Hematopoietic multipotent progenitor cell treated with erythropoietin and hydrocortisone succinate and interleukin-3 and kit ligand, for 8 days (in vitro differentiated cells): ENCODE measurements at places on chromosomes 5 and 9.
A peak's percentile ranks its signal among the peaks of the same experiment; 100 is the strongest.

GRCh38 chr9:86842573-86842972, 104.7 kb downstream of the GAS1 start:
- no peak for DNase-seq

- no peak for DNase-seq
Observed at GRCh38 chr9:90469865-90470387, 172.7 kb downstream of the DIRAS2 start.

GRCh38 chr9:132590318-132591182, 8.1 kb downstream of the BARHL1 start:
- DNase-seq, result no peak

- DNase-seq, result no peak
Observed at GRCh38 chr9:113425072-113425471, 14.5 kb downstream of the C9orf43 start.

GRCh38 chr5:61082516-61083280, 79.6 kb downstream of the SMIM15 start:
- no peak for DNase-seq

DNA sequence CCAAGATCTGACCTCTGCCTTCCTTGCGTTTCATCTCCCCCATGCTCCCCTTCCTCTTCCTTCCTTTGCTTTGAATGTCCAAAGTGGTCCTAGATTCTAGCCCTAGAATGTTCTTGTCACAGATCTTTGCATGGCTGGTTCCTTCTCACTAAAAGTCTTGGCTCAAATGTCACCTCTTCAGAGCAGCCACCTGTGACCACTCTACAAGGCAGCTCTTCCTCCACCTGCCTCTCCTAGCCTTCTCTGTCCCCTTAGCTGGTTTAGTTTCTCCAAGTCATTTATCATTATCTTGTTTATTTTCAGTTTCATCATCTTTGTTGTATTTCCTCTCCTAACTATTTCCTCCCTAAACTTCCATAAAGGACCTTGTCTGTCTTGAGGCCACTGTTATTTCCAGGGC, 7.1 kb upstream of the OCLN start:
- no peak for DNase-seq

- DNase-seq, result no peak
Observed at GRCh38 chr5:13941468-13941867, 3.0 kb downstream of the DNAH5 start.

- no peak for DNase-seq
Observed at GRCh38 chr5:59040804-59041201, 457.9 kb downstream of the RAB3C start.

GRCh38 chr5:103208460-103208859, 50.1 kb upstream of the MACIR start:
- DNase-seq, result no peak

- no peak for DNase-seq
Observed at GRCh38 chr5:64767959-64768357, 533 bp downstream of the SREK1IP1 start.

DNA sequence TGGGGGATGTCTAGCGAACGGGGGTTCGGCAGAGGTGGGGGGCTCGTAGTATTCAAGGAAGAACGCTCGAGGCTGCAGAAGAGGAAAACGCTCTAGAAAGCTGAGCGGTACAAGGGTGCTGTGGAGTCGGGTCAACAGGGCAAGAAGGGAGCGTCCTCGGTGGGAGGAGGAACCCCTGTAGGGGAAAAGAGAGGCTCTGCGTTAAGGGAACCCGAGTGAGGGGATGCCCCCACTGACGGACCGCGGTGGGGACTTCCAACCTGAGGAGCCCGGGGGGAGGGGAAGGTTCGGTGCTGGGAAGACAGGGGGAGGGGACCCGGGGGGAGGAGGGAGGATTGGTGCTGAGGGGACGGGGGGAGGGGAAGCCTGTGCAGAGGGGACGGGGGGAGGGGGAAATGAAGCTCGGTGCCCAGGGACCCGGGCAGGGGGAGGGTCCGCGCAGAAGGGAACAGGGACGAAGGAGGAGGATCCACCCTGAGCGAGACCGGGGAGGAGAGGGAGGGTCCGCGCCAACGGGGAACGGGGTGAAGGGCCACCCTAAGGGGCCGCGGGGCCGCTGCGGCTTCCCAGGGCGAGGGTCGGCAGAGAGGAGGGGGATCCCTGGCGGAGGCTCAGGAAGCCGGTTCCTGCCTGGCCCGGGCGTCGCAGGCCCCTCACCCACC, 621 bp downstream of the NR6A1 start:
- DNase-seq, result no peak

DNA sequence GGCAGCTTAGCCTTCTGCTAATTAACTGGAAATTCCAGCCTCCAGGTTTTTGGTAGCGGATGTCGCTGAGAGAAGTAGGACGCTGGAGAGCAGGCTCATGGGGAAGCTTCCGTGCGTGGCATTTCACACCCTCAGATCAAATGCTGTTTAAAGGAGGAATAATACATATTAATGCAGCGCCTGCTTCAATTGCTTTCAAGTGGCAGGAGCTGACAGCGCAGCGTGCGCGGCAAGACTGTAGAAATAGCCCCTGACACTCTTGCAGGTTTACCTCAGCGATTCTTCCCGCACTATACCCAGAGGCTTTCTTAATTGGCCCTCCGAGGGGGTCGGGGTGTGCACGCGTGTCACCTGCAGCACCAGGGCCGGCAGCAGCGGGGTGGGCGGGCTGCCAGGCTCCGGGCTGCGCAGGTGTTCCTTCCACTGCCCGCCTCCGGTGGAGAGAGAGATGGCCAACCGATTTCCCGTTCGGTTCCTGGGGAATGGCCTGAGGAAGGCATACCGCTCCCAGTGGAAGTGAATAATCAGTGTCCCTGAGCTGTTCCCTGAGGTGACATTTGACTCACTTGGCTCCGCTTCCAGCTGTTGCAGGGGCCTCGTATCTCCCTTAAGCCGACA, 427.9 kb downstream of the KCTD16 start:
- no peak for DNase-seq

- DNase-seq, result peak; percentile 29
Observed at GRCh38 chr5:142017832-142018427, 5.1 kb upstream of the GNPDA1 start.

DNA sequence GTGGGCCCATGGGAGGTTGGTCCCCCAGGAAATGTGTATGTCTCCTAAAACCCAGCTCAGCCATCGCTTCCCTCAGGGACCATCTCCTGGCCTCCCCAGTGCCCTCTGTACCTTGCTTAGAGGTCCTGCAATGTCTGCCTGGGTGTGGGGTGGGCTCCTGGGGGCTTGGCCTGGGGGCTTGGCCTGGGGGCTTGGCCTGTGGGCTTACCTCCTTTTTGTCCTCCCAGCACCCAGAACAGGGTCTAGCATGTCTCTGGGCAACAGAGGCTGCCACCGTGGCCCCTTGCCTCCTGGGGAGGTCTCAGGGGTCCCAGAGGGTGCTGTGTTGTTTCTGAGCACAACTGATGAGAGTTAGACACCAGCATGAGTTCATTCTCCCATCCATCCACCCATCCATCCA, 10.7 kb upstream of the VAV2 start:
- no peak for DNase-seq

DNA sequence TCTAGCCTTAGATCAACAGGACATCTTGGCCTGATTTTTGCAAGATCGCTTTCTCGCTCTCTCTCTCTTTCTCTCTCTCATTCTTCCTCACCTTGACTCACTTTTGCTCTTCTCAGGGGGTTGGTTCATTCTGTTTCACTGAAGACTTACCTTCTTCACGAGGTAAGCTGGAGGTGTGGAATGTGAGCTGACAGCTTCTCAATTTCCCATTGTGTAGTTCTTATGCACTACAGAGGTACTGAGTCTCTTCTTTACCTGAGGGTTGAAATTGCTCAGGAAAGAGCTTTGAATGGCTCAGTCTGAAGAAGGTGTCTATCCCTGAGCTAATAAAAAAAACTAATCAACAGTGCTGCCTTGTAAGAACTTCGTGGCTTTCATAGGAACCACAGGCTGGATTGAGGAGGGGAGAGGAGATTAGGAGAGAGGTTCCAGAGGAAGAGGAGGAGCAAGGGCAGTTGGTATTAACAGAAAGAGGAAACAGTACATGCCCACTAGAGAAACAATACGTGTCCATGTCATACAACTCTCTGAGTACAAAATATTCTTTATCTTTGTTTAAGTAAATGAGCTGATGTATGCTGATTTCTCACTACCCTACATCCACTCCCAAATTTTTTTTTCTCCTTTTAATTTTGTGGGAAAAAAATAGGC, 192.2 kb downstream of the TMEM167A start:
- DNase-seq, result no peak

- DNase-seq, result no peak
Observed at GRCh38 chr9:18331808-18332209, 142.1 kb upstream of the ADAMTSL1 start.

- DNase-seq, result no peak
Observed at GRCh38 chr5:127396490-127397155, 106.0 kb downstream of the MEGF10 start.
